ENCODE measurements at places on chromosomes 6 and 20.

GRCh38 chr6:11092668-11093375, 812 bp upstream of the SMIM13 start:
- peak; percentile 44 for DNase-seq

- DNase-seq, result no peak
These were observed 9.2 kb downstream of the POU3F2 start for GRCh38 chr6:98843271-98844243.

DNA sequence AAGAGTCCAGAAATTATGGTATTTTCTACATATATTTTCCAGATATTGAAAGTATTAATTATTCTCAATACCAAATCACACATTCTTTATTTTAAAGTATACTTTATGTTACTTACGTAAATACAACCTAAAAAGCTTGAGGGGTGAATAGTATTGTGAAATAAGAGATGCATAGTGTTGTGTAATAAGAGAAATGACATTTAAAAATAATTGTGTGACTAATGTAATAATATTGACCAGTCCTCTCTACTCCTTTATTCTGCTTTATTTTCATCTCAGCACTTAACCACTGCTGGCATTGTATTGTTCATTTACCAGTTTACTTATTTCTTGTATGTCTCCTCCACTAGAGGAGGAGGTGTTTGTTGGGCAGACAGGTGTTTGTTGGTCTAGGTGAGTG, 135.6 kb downstream of the EYA4 start:
- no peak for DNase-seq

DNA sequence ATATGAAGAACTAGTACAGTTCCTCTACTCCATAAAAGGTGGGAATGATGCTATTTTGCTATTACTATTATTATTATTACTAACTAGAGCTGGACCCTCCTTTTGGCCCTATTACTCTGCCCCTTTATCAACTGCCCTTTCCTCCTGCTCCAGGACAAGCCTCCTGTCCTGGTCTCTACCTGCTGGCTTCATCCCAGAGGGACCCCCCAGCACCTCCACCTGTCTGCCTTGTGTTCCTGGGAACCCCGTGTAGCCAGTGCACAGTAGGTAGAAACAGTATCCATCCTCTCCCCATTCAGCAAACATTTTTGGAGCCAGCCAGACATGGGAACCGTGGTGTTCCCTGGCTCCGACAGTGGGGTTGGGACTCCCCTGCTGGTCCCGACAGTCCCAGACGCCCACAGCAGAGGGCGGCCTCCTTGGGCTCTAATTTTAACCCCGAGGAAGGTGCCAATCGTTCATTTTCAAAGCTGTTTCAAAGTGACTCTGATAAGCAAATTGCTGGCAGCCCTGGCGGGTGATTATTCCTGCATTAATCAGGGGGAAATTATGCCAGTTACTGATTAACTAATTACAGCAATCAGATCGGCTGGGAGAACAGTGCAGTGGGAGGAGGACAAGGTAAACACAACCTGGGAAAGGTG, 44.2 kb upstream of the MDGA1 start:
- DNase-seq, result peak; percentile 6

- DNase-seq, result no peak
These were observed 8.8 kb upstream of the TREML2 start for GRCh38 chr6:41209547-41210320.

- DNase-seq, result peak; percentile 58
These were observed 2.6 kb downstream of the RPS10 start for GRCh38 chr6:34423254-34423653.

DNA sequence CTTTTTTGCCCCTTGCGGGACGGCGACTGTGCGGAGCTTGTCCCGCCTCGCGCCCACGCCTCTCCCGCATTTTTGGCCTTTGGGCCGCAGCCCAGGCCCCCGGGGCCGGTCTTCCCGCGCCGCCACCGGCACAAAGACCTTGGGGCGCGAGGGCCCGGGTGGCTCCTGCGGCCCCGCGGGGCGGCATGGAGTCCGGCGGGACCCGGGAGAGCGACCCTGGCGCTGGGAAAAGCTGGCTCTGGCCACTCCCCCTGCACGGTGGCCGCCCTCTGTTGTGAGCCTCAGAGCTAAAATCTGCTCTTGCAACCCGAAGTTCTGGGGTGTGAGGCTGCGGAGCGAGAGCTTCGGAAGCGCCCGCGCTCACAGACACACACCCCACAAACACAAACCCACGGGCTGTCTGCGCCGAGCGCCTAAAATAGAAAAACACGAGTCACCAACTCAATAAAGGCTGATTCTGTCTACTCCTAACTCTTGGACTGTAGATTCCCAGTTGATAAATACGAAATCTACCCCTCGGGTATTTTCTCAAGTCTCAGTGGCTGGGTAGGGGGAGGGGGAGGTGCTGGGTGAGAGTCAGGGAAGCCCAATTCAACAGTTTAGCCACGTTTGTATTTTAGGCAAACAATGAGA, 496 bp upstream of the BEND3 start:
- DNase-seq, result peak; percentile 31

GRCh38 chr6:43862925-43863324, 92.9 kb downstream of the VEGFA start:
- no peak for DNase-seq

Data from iris pigment epithelial cell (primary cell).